ENCODE measurements at places on chromosomes 7 and 10.

DNA sequence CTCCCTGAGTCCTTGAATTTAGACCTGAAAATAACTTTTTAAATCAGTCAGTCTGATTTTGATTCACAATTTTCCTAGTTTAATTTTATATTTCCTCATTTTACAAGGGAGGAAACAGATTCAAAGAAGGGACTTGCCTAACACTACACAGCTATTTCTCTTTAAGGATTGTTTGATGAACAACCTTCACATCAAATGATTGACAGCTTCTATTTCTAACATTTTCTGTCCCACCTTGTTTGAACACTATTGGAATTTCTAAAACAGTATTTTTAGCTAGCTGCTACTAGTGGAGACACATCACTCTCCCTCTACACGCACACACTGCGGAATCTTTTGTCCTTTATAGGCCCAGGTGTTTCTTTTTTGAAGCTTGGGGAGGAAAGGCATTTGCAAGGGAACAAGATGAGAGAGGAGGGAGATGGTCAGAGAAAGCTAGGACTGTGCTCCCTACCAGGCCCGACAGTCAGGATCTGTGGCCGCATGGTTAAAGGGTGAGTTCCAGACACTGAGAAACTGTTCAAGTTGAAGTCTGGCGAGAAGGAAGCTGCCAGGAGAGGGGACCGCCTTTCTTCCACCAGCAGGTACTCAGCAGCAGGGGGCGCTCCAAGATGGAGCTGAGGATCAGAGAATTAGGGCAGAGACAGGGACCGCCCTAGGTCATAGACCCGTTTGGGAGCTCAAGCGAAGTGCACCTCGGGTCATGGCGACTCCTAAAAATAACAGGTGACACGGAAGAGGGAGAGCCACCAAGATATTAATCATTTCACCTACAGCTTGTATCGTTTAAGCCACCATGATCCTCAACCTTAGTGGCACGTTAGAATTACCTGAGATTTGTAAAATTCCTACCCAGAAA, 49.7 kb downstream of the DNAJC12 start:
- peak; percentile 41 for DNase-seq

GRCh38 chr7:134278502-134279153, 38.1 kb downstream of the SLC35B4 start:
- no peak for DNase-seq

- no peak for DNase-seq
Observed at GRCh38 chr10:45502458-45502857, 128.4 kb downstream of the ALOX5 start.

- DNase-seq: no peak
Observed at GRCh38 chr7:105209870-105210269, 178.9 kb downstream of the SRPK2 start.

DNA sequence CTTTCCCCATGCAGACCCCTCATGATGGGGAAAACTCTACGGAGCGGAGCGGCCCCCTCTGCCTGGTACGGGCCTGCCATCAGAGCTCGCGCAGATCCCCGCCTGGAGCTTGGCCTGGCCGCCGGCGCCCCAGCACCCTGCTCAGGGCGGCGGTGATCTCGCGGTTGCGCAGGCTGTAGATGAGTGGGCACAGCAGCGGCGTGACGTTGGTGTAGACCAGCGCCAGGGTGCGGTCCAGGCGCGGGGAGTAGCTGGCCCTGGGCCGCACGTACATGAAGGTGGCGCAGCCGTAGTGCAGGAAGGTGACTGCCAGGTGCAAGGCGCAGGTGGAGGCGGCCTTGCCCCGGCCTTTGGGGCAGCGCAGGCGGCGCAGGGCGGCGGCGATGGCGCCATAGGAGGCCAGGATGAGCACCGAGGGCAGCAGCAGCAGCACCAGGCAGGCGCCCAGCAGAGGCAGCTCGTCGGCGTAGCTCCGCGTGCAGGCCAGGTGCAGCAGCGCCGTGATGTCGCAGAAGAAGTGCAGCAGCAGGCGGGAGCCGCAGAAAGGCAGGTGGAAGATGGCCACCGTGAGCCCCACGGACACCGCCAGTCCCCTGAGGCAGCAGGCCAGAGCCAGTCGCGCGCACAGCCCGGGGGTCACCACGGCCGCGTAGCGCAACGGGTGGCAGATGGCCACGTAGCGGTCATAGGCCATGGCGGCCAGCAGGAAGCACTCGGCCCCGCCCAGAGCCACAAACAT, 33.4 kb downstream of the TAS2R41 start:
- no peak for DNase-seq
